Stomach (tissue), 19 donors: ENCODE measurements at places on chromosomes 7 and 10. TPM values are rescaled to one million over a fixed set of nuclear protein-coding genes. Genes with fewer than 3 reads are reported as not detected.

The PNLIPRP3 gene
- total RNA-seq: not detected

The MSANTD7 gene
- 11.6 TPM for total RNA-seq

The ACTR1A gene
- total RNA-seq: 277 TPM

The AASS gene
- total RNA-seq: 106 TPM

The LGI1 gene
- not detected for total RNA-seq

The ZMIZ2 gene
- total RNA-seq: 61.8 TPM

The FAM25A gene
- total RNA-seq: not detected

The AFAP1L2 gene
- total RNA-seq: 19.3 TPM

The GJD4 gene
- not detected for total RNA-seq

The HOXA11 gene
- not detected for total RNA-seq

The STEAP1B gene
- total RNA-seq: not detected

The SDK1 gene
- total RNA-seq: 11.2 TPM

The RASA4 gene
- total RNA-seq: 7.6 TPM

The POP7 gene
- total RNA-seq: 70.1 TPM

The TMEM213 gene
- not detected for total RNA-seq

The PTPN20 gene
- 1.7 TPM for total RNA-seq
